Stimulated activated CD8-positive, alpha-beta memory T cell treated with anti-CD3 and anti-CD28 coated beads, Interleukin-2, amount 100 ng/mL, for 1 hour (primary cell): ENCODE measurements at places on chromosomes 7 and 10.
A peak's percentile ranks its signal among the peaks of the same experiment; 100 is the strongest.

GRCh38 chr7:155280446-155281397 lies 17.0 kb upstream of the INSIG1 start:
- DNase-seq = no peak

DNA sequence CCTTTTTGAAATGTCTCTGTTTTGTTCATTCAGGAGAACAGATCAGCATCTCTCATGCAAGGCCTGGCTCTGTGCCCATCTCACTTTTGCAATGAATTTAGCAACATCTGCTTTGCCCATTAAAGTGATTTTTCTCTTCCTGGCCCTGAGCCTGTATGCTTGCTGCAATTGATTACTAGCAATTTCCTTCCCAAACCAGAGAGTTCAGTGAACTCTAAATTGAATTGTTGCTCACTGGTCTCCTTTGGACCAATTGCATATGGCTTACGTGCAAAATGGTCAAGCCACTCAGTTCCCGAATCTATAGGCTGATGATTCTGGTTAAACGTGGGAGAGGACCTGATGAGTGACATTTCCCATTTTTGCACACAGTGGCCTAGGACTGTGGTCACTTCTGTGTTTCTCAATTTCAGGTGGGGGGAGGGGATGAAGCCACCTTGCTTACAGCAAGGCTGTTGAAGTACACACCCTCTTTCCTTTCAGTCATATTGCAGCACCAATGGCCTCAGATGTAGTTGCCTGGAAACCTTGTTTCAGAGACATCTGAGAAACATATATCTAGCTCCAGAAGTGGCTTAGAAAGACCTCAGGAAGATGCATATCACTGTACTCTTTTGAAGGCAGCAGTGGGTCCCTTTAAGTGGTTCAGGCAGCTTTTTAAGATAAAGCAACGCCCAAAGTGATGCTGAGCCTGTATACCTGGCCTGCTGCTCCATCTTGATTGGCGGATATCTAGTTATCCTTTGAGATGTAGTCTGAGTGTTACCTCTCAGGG lies 201.4 kb downstream of the PTEN start:
- DNase-seq = no peak

- no peak for DNase-seq
Observed at GRCh38 chr7:6028563-6028962, 2.6 kb upstream of the ANKRD61 start.

- DNase-seq = no peak
Observed at GRCh38 chr7:24866004-24866615, 108.8 kb upstream of the GSDME start.

GRCh38 chr10:32357056-32357735 lies 10.2 kb upstream of the EPC1 start:
- DNase-seq = no peak

DNA sequence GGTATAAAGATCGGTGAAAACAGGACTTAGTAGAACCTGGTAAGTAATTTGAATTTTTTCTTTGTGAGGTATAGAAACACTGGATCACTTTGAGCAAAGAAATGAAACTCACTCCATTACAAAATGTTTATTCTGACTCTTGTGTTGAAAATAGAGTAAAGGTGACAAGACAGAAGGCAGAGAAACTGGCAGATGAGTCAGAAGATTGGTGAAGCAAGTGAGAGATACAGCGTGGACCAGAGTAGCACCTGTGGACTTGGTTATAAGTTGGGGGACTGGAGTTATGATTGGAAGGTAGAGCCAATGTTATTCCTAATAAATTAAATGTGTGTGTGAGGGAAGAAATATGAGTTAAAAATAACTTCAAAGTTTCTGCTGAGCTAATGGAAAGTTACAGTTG lies 620.9 kb downstream of the ZWINT start:
- no peak for DNase-seq

DNA sequence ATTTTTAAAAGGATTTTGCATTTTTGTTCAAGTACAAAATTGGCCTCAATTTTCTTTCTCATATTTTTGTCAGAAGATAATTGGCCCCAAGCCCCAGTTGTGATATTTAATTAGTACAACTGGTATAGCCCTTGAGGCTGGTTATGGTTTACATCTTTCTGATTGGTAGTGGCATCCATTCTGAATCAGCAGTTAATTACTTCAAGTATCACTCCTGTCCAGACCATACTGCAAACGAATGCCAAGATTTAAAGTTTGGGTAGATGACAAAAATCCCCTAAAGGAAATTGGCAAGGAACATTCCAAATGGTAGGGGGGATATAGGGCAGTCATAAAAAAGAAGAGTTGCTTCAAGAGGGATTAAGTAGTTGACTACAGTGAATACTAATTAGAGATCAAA lies 23.1 kb downstream of the MYPN start:
- DNase-seq = no peak

DNA sequence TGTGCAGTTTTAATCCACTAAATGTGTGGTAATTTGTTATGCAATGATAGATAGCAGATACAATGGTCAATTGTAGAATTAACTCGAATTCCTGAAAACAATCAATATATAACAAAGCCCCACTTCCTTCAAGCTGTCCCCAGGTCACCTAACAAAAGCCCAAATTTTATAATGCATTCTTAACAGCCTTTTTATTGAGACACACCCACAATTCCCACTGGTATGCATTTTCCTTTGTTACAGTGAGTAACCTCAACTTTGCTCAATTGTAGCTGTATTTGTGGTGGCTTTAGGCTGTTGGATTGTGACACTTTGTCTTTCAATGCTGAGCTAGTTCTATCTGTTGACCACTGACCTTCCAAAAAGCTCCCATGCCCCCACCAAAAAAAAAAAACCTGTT lies 279.8 kb upstream of the CACNA2D1 start:
- no peak for DNase-seq

GRCh38 chr10:108655057-108655456 lies 1268.3 kb downstream of the XPNPEP1 start:
- DNase-seq = no peak

DNA sequence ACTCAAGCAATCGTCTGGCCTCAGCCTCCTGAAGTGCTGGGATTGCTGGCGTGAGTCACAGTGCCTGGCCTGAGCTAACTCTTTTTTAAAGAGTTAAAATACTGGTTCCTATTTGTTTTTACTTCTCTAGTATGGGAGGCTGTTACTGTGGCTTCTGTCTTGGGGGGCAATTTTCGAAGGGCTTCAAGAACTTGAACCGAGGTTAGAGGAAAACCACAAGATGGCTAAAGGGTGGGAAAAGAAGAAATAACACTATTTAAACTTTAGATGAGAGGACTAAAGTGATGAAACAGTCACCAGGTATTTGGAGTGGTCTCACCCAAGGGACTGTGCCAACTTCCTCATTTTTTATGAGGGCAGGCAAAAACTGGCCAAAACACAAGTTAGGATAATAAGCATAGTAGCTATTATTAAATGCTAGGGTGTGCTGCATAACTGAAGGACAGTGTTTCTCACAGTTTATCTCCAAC lies 17.8 kb downstream of the MET start:
- DNase-seq = no peak

GRCh38 chr10:122551450-122551849 lies 9.1 kb upstream of the DMBT1 start:
- DNase-seq = no peak

- DNase-seq = no peak
Observed at GRCh38 chr7:47574482-47575329, 7.2 kb downstream of the TNS3 start.

DNA sequence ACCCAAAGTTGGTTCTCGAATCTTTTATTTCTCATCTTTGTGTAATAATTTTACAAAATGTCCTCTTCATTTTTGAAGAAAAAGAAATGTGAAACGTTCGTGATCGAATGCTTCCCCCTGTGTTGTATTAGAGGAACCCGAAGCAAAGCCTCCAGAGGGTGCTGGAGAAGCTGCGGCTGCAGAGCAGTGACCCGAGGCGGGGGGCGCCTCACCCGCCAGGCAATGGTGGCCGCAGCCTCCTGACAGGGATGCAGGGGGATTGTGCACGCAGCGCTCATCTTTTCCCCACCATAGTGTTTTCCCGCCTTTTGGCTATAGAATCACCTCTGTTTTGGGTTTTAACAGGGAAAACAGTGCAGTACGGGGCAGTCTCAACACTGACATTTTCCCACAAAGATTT lies 307.5 kb upstream of the ANKRD30A start:
- DNase-seq = no peak

GRCh38 chr10:101289541-101289940 lies 60.3 kb upstream of the LBX1 start:
- no peak for DNase-seq

GRCh38 chr10:106132956-106133355 lies 1031.5 kb downstream of the SORCS1 start:
- DNase-seq = no peak

- no peak for DNase-seq
Observed at GRCh38 chr10:43746906-43747305, 98.2 kb upstream of the ZNF32 start.

GRCh38 chr10:54133203-54133602 lies 667.8 kb downstream of the PCDH15 start:
- no peak for DNase-seq

GRCh38 chr7:28243861-28244260 lies 63.3 kb upstream of the JAZF1 start:
- no peak for DNase-seq

DNA sequence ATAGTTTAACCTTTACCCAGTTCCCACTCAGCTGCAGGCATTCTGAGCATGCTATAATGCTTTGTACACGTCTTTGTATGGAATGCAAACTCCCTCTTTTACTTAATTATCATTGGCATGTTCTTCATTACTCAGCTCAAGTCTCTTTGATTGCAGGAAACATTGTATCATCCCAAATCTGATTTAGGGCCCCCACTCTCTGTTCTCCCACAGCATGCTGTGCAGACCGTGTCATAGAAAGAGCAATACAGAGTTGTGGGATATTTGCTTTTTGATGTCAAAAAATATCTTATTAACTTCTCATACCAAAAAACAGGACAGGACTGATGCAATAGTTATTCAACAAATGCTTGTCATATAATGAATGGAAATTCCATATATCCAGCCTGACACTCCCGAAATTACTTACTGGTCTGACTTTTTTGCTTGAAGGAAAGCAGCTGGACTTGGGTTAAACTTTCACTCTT lies 1081.5 kb upstream of the C7orf33 start:
- DNase-seq = no peak

- no peak for DNase-seq
Observed at GRCh38 chr10:3208481-3209406, 36.2 kb upstream of the PITRM1 start.

GRCh38 chr7:2403718-2404648 lies 572 bp downstream of the CHST12 start:
- DNase-seq = no peak

- peak; percentile 36 for DNase-seq
Observed at GRCh38 chr10:88879534-88880281, at the start of gene STAMBPL1. Gene STAMBPL1 (plus strand): TSS chr10:88880245. CDS start chr10:88901709, 21,464 bp downstream.

GRCh38 chr7:85928500-85928899 lies 715.2 kb upstream of the GRM3 start:
- no peak for DNase-seq

DNA sequence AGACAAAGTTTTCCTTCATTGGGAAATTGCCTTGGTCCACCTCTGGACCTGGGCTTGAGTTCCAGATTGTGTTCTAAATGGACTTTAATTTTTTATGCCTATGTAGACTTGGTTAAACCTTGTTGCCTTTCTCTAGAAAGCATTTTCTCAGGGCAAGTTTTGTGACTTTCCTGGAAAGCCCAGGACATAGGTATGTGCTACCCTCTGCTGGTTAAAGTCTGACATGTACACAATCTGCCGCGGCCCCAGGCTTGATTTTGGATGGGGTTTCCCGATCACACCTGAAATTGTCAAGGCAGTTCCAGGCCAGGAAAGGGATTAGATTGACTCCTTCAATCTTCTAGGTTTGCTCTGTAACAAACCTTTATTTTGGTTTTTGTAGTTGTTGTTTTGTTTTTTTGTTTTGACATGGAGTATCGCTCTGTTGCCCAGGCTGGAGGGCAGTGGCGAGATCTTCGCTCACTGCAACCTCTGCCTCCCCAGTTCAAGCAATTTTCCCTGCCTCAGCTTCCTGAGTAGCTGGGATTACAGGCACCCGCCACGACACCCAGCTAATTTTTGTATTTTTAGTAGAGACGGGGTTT lies 14.1 kb upstream of the AKR1B10 start:
- DNase-seq = no peak

GRCh38 chr7:109694149-109695071 lies 1124.7 kb downstream of the DNAJB9 start:
- DNase-seq = no peak

DNA sequence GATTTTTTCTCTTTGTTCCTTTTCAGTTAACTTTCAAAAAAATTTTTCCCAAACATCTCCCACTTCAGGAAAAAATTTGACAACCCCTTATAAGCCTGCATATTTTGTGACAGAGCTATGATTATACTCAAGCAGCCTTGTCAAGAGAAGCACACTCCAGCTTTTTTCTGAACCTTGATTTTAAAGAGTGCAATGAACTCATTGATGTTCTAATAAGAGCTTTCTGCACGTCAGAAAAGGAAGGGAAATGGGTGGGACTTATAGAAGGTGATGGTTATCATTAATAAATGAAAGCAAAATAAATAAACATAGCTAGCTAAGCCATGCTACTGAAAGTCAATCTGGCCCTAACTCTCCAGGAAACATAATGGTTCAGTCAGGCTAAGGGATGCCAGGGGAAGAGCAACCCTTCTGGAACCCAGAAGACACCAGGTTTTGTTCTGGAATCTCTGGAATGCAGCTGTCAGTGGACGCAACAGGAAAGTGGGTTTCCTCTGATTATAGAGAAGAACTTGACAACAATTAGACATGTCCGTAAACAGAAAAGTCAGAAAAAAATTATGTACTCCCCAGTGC lies 76.1 kb downstream of the NHLRC2 start:
- DNase-seq = no peak

GRCh38 chr7:36509962-36510361 lies 120.3 kb downstream of the ANLN start:
- DNase-seq = no peak

GRCh38 chr7:146116521-146117222 lies at the start of gene CNTNAP2:
Gene CNTNAP2 (plus strand): TSS chr7:146116801. CDS start chr7:146116877, 76 bp downstream.
- DNase-seq = no peak

DNA sequence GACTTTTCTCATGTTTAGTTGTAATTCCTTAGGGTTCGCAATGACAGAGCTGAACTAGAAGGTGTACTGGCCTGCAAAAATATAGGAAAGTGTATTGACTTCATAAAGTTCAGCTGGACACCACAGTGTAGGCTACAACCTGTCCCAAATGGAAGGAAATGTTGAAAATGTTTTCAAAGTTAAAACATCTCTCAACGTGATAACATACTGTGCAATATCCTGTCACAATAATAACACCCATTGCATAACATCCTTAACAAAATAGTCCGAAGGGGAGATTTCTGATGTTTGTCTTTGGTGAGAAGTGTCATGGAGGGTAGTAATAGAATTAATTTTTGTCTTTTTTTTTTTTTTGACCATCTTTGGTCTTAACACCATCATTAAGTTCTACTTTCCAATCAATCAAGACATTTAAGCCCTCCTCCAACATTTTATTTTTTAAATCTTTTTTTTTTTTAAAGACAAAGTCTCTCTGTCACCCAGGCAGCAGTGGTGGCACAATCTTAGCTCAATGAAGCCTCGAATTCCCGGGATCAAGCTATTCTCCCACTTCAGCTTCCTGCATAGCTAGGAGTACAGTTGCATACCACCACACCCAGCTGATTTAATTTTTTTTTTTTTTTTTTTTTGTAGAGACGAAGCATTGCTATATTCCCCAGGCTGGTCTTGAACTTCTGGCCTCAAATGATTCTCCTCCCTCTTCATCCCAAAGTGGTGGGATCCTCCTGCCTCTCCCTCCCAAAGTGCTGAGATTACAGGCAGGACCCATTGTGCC lies 45.7 kb downstream of the DYNC1I1 start:
- DNase-seq = no peak

- DNase-seq = no peak
Observed at GRCh38 chr7:78677391-78677790, 776.1 kb downstream of the MAGI2 start.

- DNase-seq = no peak
Observed at GRCh38 chr10:30822693-30823465, 193.3 kb upstream of the LYZL2 start.

GRCh38 chr7:113176836-113177235 lies 58.5 kb upstream of the SMIM30 start:
- DNase-seq = no peak
